Tibial nerve (tissue), 4 donors: ENCODE measurements at places on chromosomes 3 and 15. TPM values are rescaled to one million over a fixed set of nuclear protein-coding genes. Genes with fewer than 3 reads are reported as not detected.

Gene POPDC2
- total RNA-seq = 0.90 TPM

Gene LINGO1
- total RNA-seq = 0.42 TPM

Gene GOLGA8S
- 0.66 TPM for total RNA-seq

Gene TNFAIP8L3
- total RNA-seq = 3.7 TPM

Gene NAALADL2
- total RNA-seq = 10.3 TPM

Gene STX19
- total RNA-seq = not detected

DNA sequence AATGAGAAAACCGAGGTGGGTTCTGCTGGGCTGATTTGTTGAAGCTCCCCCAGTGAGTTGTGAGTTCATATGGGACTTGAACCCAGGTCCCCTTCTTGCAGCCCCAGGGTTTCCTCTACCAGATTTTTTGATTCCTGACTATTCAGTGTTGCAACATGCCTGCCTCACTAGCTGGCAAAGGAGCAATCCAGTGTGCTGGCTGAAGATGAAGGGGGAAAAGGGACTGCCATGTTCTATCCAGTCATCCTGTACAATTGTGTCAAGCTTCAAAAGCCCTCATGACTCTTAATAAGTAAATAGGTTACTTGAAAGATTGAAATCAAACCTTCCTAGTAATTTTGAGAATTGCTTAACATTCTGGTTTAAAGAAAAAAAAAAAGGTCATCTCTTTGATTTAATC is 211.5 kb upstream of the TP63 start:
- DNase-seq = no peak

GRCh38 chr3:171058873-171059603 is 32.5 kb upstream of the SLC2A2 start:
- no peak for DNase-seq

DNA sequence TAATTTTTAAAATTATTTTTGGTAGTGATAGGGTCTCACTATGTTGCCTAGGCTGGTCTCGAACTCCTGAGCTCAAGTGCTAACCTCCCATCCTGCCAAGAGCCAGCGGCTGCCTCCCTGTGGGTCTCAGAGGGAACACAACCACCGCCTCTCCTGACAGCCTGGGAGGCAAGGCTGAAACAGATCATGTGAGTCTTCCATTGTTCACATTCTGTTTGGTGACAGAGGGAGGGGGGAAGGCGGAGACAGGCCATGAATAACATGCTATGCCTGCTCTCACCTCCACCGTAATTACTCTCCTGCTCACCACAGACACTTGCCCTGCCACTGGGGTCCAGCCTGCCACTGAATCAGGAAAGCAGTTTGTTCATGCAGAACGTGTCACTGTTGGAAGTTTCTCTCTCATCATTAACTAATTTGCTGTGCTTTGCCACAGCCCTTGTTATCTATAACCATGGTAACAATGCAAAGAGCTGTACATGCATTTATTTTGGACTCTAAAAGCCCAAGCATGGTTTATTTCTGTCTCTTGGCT is 78.4 kb upstream of the RASGRF1 start:
- no peak for DNase-seq

DNA sequence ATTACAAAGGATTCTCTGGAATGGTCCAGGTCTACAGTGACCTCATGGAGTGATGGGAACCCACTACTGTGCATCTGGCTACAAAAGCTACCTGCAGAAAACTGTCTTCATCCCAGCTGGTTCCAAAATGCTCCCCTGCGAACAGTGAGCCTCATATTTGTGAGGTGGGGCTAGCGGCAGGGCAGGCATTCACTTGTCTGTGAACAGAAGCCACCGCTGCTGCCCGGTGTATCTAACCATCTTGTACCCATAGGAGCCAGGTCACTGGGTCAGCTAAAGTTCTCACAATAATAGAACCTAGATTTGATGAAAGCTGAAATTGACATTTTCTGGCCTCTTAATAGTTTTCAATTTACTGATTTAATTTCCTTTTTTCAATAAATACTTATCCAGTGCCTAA is 150.7 kb downstream of the KLF13 start:
- DNase-seq = no peak

DNA sequence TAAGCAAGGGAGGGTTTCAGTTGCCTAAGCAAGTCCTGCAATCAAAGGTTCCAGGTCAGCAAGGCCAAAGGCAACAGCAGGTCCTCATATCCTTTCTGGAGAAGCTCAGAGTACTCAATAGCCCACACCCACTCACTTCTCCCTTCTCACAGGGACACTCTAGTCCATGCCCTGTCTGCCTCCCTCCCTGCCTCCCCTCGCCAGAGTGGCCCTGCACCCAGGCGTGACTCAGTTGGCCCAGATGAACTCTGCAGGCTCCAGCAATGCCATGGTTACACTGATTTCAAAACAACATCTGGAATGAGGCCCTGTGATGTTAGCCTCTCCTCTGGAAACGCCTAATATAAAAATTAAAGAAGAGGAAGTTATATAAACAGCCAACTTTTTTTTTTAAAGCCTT is 32.9 kb downstream of the IL16 start:
- DNase-seq = peak; percentile 66

DNA sequence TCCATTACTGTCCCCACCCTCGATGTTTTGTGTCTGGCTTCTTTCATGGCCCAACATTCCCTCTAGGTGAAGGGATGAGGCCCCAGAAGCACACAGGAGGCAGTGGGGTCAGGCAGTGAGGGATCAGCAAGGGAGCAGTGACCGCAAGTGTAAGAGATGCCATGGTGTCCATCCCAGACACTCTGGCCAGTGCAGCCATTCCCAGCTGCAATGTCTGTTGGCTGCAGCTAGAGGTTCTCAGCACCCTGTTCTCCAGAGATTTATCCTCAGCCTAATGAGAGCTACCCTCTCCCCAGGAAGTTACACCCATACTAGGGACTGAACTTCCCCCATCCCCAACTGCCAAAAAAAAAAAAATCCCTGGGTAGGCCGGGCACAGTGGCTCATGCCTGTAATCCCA is 40.2 kb downstream of the TRANK1 start:
- no peak for DNase-seq

- DNase-seq = no peak
Observed at GRCh38 chr3:138692152-138692551, 83.6 kb downstream of the FAIM start.

- no peak for DNase-seq
Observed at GRCh38 chr3:108190346-108190745, 31.9 kb downstream of the IFT57 start.

- no peak for DNase-seq
Observed at GRCh38 chr15:57356636-57357035, 19.7 kb upstream of the CGNL1 start.

GRCh38 chr15:85474700-85475316 is 94.4 kb downstream of the AKAP13 start:
- no peak for DNase-seq

- no peak for DNase-seq
Observed at GRCh38 chr3:126463521-126463920, 12.2 kb downstream of the ZXDC start.

DNA sequence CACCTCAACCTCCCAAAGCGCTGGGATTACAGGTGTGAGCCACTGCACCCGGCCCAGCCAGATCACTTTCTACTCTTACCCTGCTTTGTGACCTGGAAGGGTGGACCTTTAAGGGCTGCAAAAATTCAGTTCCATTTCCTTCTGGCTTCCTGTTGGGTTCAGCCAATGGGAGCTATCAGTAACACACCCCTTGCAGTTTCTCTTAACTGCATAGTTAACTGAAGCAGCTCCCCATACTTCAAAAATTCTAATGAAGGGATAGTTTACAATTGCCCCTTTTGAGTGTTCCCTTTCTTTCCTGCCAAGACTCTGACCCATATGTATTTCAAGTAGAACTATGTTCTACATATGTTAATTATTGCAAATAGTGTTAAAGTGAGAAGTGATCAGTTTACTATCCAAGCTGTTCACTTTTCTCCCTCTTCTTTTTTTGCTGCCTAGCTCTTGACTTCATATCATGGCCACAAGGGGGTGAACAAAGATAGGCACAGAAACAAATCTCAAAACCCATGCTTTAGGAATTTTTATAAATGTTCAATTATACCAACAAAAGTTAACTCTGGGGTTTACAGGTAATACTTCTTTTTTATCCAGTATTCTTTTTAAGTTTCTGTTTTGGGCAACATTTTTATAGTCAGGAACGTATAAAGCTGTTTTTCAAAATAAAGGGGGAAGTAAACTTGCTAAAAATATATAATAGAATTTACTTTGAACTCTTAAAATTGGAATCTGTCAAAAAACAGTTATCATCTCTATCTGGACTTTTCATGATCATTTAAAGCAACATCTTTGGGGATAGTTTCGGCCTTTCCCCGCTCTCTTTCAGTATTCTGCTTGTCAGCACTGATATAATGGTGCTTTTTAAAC is 8.1 kb downstream of the PGBD4 start:
- DNase-seq = no peak

DNA sequence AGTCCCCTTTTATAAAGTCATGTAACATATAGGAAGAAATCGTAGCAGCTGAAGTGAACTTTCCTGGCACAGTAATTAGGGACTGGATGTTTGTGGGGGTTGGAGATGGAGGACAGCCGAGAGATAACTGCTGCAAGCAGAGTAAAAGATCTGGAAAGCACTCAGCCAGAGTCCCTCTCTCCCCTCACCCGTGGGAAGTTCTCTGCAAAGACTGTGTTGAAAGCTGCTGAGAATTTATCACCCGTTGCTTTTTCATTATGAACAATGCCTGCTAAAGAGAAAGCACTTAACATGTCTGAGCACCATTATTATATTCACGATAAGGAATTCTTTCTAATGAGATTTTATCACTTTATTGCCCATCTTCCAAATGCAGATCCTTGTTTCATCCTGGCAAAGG is 248.8 kb downstream of the SHOX2 start:
- no peak for DNase-seq

GRCh38 chr3:45566951-45567411 is 27.6 kb upstream of the LIMD1 start:
- DNase-seq = no peak

GRCh38 chr3:45640724-45641361 is 46.3 kb downstream of the LIMD1 start:
- no peak for DNase-seq

- DNase-seq = no peak
Observed at GRCh38 chr3:174815750-174816149, 43.4 kb upstream of the NAALADL2 start.

- DNase-seq = no peak
Observed at GRCh38 chr3:131747466-131747865, 244.7 kb upstream of the MRPL3 start.

DNA sequence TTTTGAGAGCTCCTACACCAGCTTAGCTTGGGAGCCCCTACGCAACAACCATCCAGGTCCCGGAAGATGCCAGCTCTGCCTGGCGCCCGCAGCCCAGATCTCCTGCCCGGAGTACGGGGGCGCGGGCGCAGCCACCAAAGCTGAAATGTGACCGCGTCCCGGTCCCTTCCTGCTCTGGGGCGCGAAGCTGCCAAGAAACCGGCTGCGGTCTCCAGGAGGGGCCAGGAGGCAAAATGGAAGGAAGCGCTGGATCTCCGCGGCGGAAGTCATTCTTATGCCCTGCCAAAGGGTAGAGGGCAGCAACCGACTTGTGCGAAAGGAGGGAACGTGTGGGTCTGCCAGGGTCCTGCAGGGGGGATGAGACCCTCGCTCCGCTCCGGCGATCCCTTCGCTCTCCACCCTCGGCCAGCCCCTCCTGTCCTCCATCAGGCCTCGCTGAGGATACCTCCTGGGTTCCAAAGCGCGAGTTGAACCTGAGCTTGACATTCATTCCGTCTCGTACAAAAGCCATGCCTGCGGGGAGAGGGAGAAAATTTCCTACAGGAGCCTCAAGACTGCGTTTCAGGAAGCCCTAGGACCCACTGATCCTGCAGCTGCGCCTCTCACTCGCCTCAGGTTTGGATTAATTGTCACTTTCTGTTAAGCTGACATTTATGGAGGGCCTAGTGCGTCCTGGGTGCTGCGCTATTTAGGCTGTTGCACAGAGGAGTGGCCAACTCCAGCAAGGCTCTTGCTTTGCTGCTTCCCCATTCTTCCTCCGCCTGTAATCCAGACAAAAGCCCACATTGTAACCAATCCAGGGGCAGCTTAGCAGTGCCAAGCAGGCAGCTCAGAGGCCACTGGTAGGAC is 98.3 kb upstream of the VGLL3 start:
- DNase-seq = peak; percentile 46

DNA sequence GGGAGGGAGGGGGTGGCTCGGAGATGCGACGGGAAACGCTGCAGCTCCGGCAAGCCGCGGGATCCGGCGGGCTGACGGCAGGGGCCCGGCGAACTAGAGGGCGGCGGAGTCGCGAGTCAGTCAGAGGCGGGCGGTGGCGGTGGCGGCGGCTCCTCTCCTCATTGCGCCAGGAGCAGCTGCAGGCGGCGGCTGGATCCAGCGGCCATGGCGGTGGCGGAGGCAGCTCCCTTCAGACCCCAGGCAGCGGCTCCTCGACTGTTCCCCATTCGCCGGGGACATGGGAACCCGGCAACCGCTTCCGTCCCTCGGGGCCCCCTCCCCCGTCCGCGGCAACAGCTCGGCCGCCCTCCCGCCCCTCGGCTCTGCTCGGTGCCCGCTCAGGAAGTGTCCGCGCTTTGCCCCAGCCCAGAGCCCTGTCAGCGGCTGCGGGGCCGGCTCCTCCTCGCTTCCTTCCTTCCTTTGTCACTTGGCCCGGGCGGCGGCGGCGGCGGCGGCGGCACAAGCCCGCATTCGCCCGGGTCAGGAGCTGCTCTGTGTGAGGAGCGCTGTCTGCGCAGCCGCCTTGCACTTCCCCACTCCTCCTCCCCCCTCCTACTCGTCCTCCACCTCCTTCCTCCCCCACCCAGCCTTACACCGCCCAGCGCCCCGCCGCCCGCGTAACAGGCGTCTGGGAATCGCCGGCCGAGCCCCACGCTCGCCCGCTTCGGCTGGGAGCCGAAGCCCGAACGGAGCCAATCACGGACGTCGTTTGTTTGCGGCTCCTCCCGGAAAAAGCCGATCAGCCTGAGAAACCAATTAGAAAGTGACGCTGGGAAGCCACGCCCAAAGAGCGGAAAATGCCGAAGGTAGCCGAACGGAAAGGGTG is at the start of gene GSK3B:
Gene GSK3B, minus strand, starts transcription at position 537 of the 865 bp plus-strand sequence. CDS start 1,013 bp downstream, outside the sequence.
- peak; percentile 37 for DNase-seq

DNA sequence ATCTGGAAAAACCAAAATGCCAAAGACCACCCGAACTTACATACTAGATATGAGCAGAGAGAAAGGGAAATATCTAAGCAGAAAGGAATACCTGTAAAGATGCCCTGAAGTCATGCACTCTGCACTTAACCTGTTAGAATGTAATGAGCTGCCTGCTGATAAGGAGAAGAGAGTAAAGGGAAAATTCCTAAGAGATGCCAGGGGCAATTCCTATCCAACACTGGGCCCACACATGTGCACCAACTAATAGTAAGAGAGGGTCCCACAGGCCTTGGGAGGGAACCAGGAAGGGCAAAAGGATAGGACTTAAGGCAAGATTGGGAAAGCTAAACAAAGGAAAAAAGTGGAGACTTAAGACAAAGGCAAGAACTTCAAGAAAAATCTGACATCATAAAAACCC is 189.5 kb downstream of the NSUN3 start:
- no peak for DNase-seq

GRCh38 chr3:32296251-32297204 is 58.0 kb downstream of the CMTM8 start:
- DNase-seq = peak; percentile 34

DNA sequence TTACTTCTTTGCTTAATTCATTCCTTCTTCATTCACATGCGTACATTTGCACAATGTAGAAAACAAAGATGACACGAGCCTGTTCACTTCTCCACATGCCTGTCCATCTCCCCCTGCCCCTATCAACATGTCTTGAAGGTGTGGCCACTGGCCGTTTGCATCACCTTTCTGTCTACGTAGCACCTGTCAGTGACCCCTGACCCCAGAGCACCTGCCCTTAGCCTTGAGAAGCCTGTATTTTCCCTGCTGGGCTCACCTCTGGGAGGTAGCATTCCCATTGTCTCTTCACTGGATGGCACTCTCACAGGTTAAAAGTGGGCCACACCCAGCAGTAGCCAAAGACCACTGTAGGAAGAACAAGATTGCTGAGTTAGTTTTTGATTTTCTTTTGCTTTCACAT is 234.1 kb downstream of the THSD4 start:
- no peak for DNase-seq
